ENCODE measurements at places on chromosomes 7 and 10. TPM values are rescaled to one million over a fixed set of nuclear protein-coding genes. Genes with fewer than 3 reads are reported as not detected.

The NUTM2A gene
- 1.6 TPM for total RNA-seq

The MMP21 gene
- not detected for total RNA-seq

The LRIT1 gene
- not detected for total RNA-seq

The ELFN1 gene
- 0.45 TPM for total RNA-seq

The TMEM229A gene
- not detected for total RNA-seq

- no peaks in the 10 kb centered on the region for H3K27me3 ChIP-seq
- DNase-seq, result no peak
- H3K4me1 ChIP-seq, result peaks cover 4% of the 10 kb centered on the region
Measured at GRCh38 chr10:109977382-109977806, 30.4 kb upstream of the ADD3 start.

DNA sequence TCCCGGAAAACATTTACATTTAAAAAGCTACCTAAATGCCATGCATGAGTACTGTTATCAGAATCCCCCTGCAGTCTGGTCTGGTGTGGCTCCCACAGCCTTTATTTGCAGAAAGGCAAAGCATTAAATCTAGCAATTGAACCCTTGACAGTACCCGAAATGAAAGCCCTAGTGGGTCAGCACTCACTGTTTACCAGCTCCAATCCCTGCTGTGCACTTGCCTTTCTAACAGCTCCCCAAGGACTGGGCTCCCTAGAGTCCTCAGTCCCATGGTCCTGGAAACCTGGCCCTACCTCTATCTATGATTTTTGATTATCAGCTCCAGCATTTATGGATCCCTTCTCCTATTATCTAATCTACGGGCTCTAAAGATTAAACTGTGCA lies 1.9 kb upstream of the MACC1 start:
- peak overlapping the region; percentile 99 for H3K27ac ChIP-seq
- peaks cover 69% of the 10 kb centered on the region for H3K4me1 ChIP-seq
- H3K27me3 ChIP-seq, result no peaks in the 10 kb centered on the region
- no peaks in the 10 kb centered on the region for H3K36me3 ChIP-seq
- no peak overlapping the region for H3K4me3 ChIP-seq

- H3K4me3 ChIP-seq, result no peak overlapping the region
- H3K27me3 ChIP-seq, result peaks cover 13% of the 10 kb centered on the region
- H3K27ac ChIP-seq, result no peak overlapping the region
Measured at GRCh38 chr10:80268266-80268665, 21.2 kb downstream of the MAT1A start.

- no peak overlapping the region for H3K4me3 ChIP-seq
- H3K36me3 ChIP-seq, result no peaks in the 10 kb centered on the region
- no peaks in the 10 kb centered on the region for H3K27me3 ChIP-seq
- H3K4me1 ChIP-seq, result no peaks in the 10 kb centered on the region
- H3K27ac ChIP-seq, result no peak overlapping the region
Measured at GRCh38 chr10:22833781-22834180, 94.1 kb upstream of the ARMC3 start.

DNA sequence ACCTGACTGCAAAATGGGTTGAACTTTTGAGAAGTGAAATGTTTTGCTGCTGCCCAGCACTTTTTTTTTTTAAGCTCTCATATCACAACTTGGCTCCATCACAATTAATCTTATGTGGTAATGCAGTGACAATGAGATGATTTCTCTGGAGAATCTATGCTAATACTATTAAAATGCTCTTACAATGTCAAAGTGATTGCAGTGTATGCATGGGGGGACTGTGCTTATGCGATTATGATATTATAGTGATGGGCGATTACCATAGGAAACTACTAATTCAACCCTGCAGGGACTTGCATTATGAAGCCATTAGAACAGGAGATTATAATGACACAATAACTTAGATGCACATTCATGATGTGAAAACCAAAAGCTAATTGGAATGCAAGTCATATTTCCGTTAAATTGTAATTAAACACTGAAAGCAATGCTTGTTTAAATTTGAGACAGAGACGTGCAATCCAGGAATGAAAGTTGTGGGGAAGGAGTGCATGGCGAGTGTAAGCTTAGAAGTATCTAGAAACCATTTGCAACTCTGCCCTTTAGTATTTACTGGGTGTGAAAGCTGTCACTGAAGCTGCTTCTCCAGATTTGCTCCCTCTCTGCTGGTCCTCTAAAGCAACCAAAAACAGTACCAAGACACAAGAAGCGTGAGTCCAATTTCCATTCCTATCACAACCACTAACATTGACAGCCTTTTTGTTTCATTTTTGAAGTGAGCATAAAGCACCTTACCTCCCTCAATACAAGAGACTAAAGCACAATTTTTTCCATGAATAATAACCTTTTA lies 21.6 kb downstream of the PTER start:
- no peaks in the 10 kb centered on the region for H3K36me3 ChIP-seq
- H3K4me3 ChIP-seq, result no peak overlapping the region
- DNase-seq, result no peak

DNA sequence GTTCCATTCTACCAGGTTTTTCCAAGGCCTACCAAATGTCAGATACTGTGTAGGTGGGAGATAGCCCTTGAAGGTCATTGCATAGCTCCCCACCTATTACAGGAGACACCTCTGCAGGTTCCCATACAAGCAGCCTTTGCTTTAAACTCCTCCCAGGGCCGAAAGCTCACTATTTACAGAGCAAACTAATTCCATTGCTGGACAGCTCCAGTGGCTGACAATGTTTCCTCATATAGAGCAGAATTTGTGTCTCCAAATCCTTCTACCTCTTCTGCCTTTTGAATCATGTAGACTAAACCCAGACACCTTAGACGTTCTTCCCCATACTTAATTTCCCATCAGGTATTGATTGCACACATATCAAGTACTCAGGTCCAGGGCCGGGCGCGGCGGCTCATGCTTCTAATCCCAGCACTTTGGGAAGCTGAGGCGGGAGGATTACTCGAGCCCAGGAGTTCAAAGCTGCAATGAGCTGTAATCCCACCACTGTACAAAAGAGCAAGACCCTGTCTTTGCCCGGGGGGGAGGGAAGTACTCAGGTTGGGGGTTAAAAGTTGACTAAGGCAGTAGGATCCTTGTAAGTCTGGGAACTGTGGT lies 2.1 kb downstream of the CNNM1 start:
- peaks cover 12% of the 10 kb centered on the region for H3K4me1 ChIP-seq
- no peak for DNase-seq
- H3K4me3 ChIP-seq, result no peak overlapping the region
- no peaks in the 10 kb centered on the region for H3K36me3 ChIP-seq
- peaks cover 13% of the 10 kb centered on the region for H3K27me3 ChIP-seq
- H3K27ac ChIP-seq, result no peak overlapping the region

DNA sequence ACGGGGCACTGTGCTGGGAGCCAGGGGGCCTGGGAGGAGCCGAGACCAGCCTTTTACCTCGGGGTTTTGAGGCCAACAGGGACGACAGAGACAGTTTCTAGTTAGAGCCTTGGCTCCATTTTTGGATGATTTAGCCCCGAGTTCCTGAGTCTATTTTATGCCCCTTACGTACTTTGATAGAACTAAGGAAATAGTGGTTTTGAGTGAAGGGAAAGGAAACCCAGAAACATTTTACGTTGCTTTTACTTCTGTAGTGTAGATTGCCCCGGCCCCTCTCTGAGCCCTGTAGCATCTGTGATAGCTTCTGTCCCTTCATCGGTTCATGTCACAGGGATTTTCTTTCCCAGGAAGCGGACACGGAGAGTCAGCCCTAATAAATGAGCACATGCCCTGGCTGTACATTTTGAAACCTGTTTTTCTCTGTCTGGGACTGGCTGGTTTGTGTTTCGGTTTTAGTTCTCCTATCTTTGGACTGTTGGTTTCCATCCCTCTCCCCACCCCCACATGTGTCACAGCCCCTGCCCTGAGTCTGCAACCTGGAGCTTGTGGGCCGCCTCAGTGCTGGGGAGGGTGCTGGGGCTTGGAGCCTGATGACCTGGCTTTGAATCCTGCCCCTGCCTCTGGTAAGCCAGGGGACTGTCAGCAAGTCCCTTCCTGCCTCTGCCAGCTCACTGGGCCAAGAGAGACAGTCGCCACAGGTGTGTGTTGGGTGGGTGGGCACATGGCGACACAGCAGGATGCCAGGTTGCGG lies 6.9 kb upstream of the ORAI2 start:
- peaks cover 55% of the 10 kb centered on the region for H3K36me3 ChIP-seq
- peaks cover 9% of the 10 kb centered on the region for H3K4me1 ChIP-seq

DNA sequence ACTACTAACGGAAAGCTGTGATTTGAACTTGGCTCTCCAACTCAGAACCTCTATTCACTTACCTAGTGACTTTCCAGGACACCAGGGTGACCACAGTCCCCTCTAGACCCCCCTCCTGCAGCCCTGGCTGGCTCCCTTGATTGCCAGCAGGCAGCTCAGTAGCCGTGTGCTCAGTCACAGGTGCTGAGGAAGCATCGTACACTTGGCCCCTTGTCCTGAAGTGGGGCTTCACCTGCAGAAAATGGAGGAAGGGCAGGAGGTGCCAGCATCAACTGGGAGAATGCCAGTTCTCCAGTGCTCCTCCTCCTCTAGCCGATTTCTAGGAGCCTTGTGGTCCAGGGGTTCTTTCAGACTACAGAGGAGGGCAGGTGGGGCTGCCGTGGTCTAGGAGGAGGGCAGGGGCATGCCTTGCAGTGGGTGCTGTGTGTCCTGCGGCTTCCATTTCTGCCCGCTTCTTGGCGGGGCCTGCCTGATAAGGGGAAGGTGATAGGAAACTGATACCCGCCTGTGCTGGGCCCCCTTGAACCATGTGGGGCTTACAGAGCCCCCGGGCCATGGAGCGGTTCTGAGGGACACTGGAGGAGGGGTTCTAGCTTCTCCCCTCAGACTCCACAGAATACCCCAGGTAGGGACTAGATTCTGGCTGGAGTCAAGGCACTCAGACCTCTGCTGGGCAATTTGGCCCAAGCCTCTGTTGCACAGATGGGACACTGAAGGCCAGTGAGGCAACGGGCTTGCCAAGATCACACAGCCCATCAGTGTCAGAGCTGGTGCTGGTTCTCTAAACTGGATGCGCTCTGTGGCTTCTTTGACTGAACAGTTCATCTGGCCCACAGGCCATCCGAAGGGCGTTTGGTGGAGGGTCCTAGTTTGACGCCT lies 14.0 kb downstream of the FAM241B start:
- no peaks in the 10 kb centered on the region for H3K4me1 ChIP-seq
- H3K36me3 ChIP-seq, result no peaks in the 10 kb centered on the region
- H3K4me3 ChIP-seq, result no peak overlapping the region
- no peak for DNase-seq
- H3K27ac ChIP-seq, result no peak overlapping the region

GRCh38 chr10:104924101-104924795 lies 283.2 kb downstream of the SORCS3 start:
- H3K36me3 ChIP-seq, result no peaks in the 10 kb centered on the region
- no peaks in the 10 kb centered on the region for H3K27me3 ChIP-seq
- DNase-seq, result no peak
- H3K4me3 ChIP-seq, result no peak overlapping the region
- no peak overlapping the region for H3K27ac ChIP-seq
- no peaks in the 10 kb centered on the region for H3K4me1 ChIP-seq

DNA sequence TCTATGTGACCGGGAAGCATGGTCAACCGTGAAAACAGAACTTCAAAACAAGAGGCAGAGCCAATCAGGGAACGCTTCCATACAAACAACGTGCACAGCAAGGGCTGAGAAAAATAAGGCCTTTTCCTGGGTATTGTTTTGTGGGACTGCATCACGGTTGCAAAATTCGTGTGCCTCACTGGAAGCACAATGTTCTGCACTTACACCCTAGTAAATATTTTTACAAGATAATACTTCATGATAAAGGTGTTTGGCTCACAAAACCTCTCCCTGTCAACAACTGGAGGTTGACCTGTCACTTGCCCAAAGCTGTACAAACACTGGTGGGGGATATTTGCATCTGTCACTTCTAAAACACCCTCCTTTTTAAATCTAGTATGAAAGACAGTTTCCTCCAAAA lies 37.0 kb downstream of the KLF6 start:
- no peak overlapping the region for H3K4me3 ChIP-seq

- no peak for DNase-seq
- no peaks in the 10 kb centered on the region for H3K4me1 ChIP-seq
- no peak overlapping the region for H3K27ac ChIP-seq
- no peak overlapping the region for H3K4me3 ChIP-seq
- no peaks in the 10 kb centered on the region for H3K27me3 ChIP-seq
Measured at GRCh38 chr7:81327468-81328266, 408.8 kb upstream of the SEMA3C start.

GRCh38 chr10:19488592-19489280 lies 327.5 kb upstream of the PLXDC2 start:
- no peak for DNase-seq
- H3K4me1 ChIP-seq, result no peaks in the 10 kb centered on the region
- H3K27ac ChIP-seq, result no peak overlapping the region
- no peak overlapping the region for H3K4me3 ChIP-seq
- no peaks in the 10 kb centered on the region for H3K27me3 ChIP-seq
- H3K36me3 ChIP-seq, result no peaks in the 10 kb centered on the region

- no peaks in the 10 kb centered on the region for H3K4me1 ChIP-seq
- no peak overlapping the region for H3K27ac ChIP-seq
- H3K4me3 ChIP-seq, result no peak overlapping the region
Measured at GRCh38 chr10:124043310-124044142, 49.9 kb downstream of the CHST15 start.

GRCh38 chr7:130904031-130904757 lies 170.2 kb upstream of the KLF14 start:
- no peaks in the 10 kb centered on the region for H3K27me3 ChIP-seq
- no peaks in the 10 kb centered on the region for H3K36me3 ChIP-seq
- peak; percentile 40 for DNase-seq
- H3K27ac ChIP-seq, result peak overlapping the region; percentile 52

- H3K4me3 ChIP-seq, result no peak overlapping the region
- no peaks in the 10 kb centered on the region for H3K27me3 ChIP-seq
- no peak overlapping the region for H3K27ac ChIP-seq
- H3K36me3 ChIP-seq, result no peaks in the 10 kb centered on the region
- no peak for DNase-seq
Measured at GRCh38 chr7:49643321-49643720, 130.1 kb upstream of the VWC2 start.

DNA sequence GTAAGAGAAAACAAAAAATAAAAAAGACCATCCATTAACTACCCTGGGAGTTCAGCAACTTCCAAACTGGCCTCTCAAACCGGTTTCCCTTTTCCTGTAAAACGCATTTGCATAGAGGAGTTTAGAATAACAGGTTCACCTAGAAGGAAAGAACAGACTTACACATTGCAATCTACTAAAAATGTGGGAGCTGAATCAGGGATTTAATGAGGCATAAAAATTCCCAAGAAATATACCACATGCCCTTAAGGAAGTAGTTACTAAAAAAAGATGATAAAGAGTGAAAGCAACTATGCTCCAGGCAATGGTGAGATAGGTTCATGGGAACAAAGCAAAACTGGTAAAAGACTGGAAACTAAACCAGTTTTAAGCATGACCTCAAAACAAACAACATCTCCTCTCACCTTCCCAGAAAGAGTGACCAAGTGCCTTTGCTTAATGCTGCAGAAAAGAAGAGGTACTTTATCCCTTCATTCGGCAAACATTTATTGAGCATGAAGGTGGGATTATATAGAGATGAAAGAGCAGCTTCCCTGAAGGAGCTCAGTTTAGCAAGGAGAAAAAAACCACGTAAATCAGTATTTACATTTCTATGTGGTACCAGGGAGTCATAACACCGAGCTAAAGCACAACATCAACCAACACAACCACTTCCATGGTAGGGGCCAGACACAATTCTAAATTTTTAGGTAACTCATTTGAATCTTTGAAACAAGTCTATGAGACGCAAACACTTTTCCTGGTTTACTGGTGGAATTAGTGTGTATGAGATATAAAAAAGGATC lies 152.8 kb downstream of the SGMS1 start:
- no peaks in the 10 kb centered on the region for H3K4me1 ChIP-seq
- H3K27me3 ChIP-seq, result no peaks in the 10 kb centered on the region
- no peak overlapping the region for H3K4me3 ChIP-seq
- no peak for DNase-seq

- no peak overlapping the region for H3K27ac ChIP-seq
- no peaks in the 10 kb centered on the region for H3K27me3 ChIP-seq
- DNase-seq, result no peak
- peaks cover 9% of the 10 kb centered on the region for H3K4me1 ChIP-seq
- no peaks in the 10 kb centered on the region for H3K36me3 ChIP-seq
Measured at GRCh38 chr7:22849172-22849571, 26.5 kb upstream of the TOMM7 start.

All from K562 (cell line).